ENCODE measurements at places on chromosomes 7 and 10.

DNA sequence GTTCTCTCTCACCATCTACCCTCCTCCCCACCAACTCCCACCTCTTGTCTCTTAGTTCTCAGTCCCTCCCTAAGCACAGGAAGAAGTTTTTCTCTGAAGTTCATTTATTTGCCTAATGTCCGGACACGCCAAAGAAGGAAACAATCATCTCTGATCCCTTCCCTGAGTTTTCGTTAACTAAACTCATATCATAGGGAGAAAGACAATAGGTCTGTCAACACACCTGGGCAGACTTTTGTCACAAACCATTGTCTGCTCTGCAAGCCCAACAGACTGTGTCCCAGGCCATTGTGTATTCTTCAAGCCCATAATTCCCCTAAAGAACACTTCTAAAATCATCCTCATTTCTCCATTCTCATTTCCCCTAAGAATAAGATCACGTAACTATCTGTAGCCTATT is 691.0 kb upstream of the MBL2 start:
- no peak for DNase-seq

DNA sequence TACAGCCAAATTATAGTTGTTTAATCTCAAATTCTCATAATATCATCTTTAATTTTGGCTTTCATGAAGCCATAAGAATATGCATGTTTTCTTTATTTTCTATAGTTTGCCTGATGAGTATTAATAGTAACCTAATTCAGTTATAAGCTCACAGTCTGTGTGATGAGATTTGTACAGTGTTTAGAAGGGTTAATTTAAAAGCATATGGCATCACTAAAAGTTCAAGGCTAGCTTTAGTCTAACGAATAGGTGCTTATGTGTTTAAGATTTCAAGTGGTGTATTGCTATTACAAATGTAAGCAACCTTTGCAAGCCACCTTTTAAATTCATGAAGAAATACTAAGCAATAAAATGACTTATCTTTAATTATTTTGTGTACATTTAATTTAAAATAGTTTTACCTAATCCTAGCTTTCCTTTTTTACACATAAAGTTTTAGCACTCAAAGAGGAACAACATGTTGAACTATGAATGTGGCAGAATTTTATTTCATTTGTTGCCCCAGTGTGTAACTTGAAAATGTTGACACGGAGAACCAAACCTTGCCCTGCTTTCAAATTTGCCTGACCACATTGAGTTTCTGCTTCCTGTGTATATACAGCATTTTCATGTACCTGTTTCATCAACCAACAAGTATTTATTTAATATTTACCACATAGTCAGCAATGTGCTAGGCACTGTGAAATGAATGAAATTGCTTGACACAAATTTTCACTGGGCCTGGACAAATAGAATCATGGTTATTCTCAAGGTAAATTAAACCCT is 41.5 kb downstream of the TET1 start:
- no peak for DNase-seq

DNA sequence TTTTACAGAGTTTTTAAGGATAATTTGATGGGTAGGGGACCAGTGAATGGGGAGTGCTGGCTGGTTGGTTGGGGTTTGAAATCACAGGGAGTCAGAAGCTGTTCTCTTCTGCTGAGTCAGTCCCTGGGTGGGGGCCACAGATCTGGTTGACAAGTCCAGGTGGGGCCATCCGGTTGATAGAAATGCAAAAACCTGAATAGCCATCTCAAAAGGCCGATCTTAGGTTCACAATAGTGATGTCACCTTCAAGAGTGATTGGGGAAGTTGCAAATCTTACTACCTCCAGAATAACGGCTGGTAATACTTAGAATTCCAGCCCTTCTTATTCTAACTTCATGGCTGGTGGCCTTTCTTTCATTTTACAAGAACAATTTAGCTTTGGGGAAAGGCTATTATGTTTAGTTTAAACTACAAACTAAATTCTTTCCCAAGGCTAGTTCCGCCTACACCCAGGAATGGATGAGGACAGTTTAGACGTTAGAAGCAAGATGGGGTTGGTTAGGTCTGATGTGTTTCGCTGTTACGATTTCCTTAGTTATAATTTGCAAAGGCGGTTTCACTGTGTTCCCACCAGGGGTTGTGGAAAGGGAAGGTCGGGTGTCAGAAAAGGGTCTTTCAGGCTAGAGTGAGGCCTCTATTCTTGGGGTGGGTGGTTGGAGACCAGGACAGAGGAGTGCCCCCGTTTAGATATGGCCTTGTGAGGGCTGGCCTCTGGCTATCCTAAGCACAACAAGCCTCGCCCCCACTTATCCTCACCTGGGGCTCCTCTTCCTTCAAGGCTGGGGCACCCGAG is 27.4 kb downstream of the IFT22 start:
- no peak for DNase-seq

DNA sequence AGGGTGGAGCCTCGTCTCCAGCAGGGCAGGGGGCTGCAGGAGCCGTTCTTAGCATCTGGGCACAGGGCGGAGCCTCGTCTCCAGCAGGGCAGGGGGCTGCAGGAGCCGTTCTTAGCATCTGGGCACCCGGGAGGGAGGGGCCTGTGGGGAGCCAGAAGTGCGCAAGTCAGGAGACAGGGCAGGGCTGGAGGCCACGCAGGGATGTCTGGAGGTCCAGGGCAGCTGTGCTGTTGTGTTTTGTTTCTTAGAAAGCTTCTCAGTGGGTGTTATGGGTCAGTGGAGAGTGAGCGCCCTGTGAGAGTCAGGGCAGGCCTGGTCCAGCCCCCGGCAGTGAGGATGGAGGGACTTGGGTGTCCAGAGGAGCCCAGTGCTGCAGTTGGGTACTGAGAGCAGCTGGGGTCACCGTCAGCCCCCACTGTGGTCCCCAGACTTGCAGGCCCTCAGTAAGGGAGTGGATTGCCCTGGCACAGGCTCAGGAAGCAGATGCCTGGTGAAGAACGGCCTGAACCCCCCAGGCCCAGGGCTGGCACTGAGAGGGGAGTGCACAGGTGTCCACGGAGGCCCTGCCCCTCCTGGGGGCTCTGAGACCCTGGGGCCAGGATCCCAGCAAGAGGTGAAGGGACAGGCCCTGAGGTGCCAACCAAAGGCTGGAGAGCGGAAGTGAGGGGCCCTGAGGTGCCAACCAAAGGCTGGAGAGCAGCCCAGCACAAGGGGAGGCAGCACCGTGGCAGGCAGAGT is 29.8 kb downstream of the FAM20C start:
- DNase-seq = no peak

- no peak for DNase-seq
Measured at GRCh38 chr10:114174695-114175188, 739 bp upstream of the CCDC186 start.

GRCh38 chr10:58651040-58651439 is 138.4 kb downstream of the BICC1 start:
- no peak for DNase-seq

GRCh38 chr10:110617425-110618229 is 26.5 kb upstream of the RBM20 start:
- DNase-seq = no peak

GRCh38 chr7:108716783-108717182 is 147.1 kb downstream of the DNAJB9 start:
- DNase-seq = no peak

GRCh38 chr7:20260223-20260622 is 43.0 kb upstream of the MACC1 start:
- DNase-seq = no peak

DNA sequence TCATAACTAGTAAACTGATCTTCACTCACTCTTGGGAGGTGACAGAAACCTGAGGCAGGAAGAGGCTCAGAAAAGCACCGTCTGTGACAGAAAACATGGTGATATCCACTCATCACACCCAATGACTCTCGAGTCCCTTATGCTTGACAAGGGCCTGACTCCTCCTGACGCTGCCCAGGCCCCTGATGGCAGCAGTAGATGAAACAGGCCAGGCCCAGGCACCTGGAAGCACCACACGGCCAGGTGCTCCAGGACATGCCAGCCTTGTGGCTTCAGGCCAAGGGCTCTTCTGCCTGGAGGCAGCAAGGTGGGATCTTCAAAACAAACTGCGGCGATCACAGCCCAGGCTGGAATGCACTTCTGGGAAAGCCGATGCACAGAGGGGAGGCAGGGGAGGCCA is 89.3 kb downstream of the MAD1L1 start:
- DNase-seq = no peak

- DNase-seq = no peak
Measured at GRCh38 chr10:55979203-55979602, 381.9 kb downstream of the ZWINT start.

GRCh38 chr10:50421026-50421719 is 169.9 kb upstream of the ASAH2 start:
- DNase-seq = no peak

GRCh38 chr7:97166308-97166707 is 48.8 kb downstream of the SDHAF3 start:
- DNase-seq = no peak

DNA sequence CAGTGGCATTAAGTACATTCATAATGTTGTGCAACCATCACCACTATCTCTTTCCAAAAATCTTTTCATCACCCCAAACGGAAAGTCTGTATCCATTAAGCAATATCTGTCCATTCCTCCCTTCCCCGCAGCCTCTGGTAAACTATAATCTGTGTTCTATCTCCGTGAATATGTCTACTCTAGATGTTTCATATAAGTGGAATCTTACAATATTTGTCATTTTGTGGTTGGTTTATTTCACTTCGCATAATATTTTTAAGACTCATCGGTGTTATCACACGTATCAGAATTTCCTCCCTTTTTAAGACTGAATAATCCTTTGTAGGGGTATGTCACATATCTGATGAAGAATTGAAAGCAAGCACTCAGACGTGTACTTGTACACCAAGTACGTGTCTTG is 86.0 kb upstream of the FGFR2 start:
- DNase-seq = no peak

DNA sequence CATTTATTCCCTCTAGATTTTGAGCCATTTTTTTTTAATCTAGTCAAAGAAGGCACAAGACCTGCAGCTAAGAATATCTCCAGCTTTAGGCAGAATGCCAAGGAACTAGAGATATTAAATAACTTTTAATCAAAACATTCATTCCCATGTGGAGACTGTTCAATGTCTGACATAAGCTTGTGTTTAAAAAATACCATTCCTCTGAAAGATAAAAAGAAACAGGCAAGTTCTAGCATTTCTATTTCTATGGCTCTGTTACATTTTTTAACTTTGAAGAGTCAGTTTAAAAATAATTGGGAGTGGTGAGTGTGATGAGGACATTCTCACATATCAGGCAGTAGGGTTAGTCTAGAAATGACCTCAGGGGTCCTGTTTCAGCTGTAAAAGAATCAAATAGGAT is 48.0 kb downstream of the RHOBTB1 start:
- no peak for DNase-seq

DNA sequence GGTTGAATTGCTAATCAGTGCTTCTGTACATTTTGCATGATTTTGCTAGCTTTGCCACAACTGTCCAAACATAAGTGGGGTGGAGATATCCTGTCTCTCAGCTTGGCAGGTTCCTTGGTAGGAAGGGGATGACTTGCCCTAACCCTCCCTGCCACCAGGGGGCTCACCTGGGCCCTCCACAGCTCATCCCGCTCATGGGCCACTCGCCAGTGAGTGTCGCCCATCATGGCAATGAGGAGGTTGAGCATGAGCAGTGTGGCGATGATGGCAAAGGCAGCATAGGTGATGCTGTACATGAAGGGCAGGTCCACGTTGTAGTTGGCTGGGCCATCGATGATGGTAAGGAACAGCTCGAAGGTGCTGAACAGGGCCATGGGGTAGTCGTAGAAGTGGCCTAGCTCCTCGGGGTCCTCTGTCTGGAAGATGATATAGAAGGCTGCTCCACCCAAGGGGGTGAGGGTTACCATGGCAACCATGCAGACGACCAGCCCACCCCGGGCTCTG is 12.2 kb downstream of the TRPV6 start:
- DNase-seq = no peak

- no peak for DNase-seq
Measured at GRCh38 chr7:91031757-91032156, 232.5 kb upstream of the FZD1 start.

- DNase-seq = no peak
Measured at GRCh38 chr10:12443026-12443425, 93.7 kb downstream of the CAMK1D start.

DNA sequence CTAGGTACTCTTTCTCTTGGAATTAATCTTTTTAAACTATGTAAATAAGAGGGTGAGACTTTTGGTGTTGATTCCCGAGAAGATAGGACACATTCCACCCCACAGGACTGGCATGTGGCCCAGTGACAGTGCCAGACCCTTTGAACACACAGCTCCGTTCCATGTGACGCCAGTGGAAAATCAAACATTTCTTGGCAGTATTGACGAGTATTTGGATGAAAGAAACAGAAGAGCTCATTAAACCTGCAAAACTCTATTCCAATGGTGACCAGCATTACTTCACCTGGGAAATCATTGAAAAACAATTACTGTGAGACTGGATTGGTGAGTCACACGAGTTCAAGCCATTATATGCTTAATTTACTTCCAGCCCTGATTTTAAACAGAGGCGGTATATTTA is 25.8 kb downstream of the AKR1E2 start:
- DNase-seq = no peak

- DNase-seq = no peak
Measured at GRCh38 chr10:124639206-124639605, 105.0 kb downstream of the FAM53B start.

DNA sequence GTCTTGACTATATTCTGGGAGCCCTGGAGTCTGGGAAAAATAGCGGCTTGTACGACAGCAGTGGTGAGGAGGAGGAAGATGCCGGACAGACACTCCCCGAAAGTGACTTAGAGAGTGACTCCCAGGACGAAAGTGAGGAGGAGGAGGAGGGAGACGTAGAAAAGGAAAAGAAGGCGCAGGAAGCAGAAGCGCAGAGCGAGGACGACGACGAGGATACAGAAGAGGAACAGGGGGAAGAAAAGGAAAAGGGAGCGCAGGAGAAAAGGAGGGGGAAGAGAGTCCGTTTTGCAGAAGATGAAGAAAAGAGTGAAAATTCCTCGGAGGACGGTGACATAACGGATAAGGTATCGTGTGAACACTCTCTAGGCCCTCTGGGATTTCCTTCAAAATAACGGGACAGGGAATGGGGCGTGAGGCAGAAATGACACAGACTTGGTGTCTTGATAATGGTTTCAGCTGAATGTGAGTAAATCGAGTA is 908 bp downstream of the NOM1 start:
- DNase-seq = no peak

- DNase-seq = no peak
Measured at GRCh38 chr10:61984803-61985418, 83.4 kb downstream of the ARID5B start.

GRCh38 chr7:150855046-150855445 is 2.7 kb downstream of the AOC1 start:
- no peak for DNase-seq

GRCh38 chr10:75266945-75267344 is 31.2 kb upstream of the COMTD1 start:
- DNase-seq = no peak

DNA sequence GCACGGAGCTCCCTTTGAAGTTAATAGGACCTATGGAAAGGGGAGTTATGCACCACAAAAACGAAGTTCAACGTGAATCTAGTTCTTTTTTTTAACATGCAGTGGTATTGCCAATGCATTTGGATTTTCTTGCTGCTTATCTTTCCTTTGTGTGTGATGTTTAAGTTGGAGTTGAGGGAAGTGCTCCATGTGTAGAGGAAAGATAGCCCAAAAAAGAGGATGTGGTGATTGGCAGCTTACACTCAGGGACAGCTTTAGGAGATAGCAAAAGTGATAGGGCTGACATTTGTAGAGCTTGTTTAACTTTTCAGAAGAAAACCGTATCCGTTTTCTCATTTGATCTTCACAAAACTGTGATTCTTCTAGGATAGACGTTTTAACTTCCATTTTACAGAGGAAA is 101.3 kb downstream of the MDFIC start:
- no peak for DNase-seq
